Left colon (tissue), 2 donors: ENCODE measurements at places on chromosomes 12 and 14.

DNA sequence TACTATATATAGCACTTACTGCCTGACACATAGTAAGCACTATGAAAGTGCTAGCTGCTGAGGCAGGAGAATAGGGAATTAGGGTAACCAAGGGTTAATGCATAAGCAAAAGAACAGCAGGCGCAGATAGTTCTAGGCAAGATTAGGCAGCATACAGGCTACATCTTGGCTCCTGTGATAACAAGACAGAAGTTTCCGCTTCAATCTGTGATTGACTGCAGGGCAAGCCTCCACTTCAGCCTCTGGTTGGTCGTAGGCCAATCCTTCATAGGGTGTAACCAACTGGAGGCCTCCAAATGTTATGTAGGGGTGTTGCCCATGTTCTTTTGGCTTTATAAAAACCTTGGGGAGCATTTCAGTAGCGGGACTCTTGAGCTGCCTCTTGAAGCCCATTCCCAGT is 46.9 kb downstream of the KLHL28 start:
- no peak for DNase-seq

- DNase-seq: no peak
Observed at GRCh38 chr12:13981990-13982389, 588 bp upstream of the GRIN2B start.

- DNase-seq: no peak
Observed at GRCh38 chr12:19829100-19829853, 390.0 kb downstream of the AEBP2 start.

- DNase-seq: no peak
Observed at GRCh38 chr12:124829008-124829707, 34.5 kb downstream of the SCARB1 start.

DNA sequence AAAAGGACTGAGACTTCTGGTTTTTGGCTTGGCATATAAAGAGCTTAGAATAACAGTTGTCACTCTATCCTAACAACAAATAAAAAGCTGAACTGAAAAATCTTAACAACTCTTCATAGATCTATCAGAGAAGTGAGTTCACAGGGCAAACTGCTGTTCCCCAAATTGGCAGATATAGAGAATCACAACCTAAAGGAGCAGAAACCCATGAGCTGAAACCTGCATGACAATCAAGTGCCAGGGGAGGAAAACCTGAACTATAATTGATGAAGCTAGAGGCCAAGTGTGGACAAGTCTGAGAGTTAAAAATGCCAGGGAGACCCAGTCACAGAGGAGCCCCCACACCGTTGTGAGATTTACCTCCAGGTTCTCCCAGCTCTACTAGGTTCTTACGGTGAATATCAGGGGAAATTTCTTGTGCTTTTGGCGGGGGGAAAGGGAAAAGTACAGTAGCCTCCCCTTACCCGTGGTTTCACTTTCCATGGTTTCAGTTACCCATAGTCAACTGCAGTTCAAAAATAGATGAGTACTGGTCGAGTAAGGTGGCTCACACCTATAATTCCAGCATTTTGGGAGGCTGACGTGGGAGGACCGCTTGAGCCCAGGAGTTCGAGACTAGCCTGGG is 53.9 kb downstream of the ATF7 start:
- no peak for DNase-seq

DNA sequence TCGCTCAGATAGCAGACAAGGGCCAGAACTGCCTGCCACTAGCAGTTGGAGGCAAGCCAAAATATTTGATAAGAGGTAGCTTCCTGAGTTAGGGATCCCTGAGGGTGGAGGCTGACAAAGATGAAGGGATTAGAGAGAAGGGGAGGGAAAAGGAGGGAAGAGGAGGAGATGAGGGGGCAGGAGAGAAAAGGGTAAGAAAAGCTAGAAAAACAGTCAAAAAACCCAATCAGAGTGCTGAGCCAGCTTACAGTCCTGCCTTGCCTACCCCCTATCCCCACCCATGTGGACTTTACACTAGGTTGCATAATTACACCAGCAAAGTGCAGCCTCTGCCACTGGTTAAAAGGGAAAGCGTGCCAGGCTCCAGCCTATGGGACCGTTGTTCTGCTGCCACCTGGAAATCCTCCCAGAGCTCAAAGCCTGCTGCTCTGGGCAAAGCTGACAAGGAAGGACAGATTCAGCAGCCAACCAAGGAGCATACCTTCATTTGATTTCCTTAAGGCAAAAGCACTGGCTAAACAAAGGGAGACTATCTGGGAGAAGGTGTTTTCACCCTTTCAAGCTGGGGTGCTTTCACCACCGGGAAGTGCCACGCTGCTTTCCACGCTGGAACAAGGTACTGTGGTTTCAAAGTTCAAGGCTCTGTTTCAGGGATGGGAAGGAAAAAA is 3.8 kb upstream of the NUMB start:
- peak; percentile 92 for DNase-seq

DNA sequence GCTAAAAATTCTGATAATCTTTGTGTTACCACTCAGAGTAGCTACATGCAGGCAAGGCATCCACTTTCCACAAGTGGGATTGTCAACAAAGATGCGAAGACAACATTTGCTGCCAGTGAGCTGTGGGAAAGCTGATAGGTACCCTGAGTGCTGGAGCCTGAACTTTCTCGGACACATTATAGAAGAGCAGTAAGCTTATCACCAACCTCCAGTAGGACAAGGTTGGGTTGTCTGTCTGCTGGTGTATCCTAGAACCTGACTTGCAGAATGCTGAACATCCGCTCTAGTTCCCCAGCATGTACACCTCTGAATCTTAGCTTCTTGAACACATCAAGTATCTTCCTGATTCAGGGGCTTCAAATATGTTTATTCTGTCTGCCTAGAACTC is 103.8 kb upstream of the PPM1H start:
- no peak for DNase-seq

DNA sequence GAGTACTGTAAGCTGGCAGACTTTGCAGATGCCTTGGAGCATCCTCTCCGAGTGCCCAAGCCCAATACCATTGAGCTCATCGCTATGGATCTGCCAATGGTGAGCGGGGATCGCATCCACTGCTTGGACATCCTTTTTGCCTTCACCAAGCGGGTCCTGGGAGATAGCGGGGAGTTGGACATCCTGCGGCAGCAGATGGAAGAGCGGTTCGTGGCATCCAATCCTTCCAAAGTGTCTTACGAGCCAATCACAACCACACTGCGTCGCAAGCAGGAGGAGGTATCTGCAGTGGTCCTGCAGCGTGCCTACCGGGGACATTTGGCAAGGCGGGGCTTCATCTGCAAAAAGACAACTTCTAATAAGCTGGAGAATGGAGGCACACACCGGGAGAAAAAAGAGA is 41.6 kb downstream of the FIGNL2 start:
- DNase-seq: no peak

DNA sequence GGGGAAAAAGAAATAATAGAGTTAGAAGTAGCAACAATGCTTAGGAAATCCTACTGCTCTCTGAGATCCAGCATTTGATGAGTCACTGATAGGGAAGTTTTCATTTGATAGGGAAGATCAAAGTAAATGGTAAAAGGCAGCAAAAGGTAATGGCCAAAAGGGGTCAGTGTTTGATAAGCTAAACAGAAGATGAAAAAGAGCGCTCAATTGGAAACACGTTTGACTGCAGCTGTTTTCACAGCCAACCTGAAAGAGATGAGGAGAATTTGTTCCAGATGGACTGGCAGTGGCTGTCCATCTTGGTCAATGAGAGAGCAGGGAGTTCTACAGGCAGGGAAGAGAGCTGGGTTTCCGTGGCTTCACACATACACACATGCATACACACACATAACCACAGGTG is 264.2 kb downstream of the TMEM132C start:
- DNase-seq: no peak

- no peak for DNase-seq
Observed at GRCh38 chr12:48980389-48980952, 2.3 kb downstream of the WNT1 start.

DNA sequence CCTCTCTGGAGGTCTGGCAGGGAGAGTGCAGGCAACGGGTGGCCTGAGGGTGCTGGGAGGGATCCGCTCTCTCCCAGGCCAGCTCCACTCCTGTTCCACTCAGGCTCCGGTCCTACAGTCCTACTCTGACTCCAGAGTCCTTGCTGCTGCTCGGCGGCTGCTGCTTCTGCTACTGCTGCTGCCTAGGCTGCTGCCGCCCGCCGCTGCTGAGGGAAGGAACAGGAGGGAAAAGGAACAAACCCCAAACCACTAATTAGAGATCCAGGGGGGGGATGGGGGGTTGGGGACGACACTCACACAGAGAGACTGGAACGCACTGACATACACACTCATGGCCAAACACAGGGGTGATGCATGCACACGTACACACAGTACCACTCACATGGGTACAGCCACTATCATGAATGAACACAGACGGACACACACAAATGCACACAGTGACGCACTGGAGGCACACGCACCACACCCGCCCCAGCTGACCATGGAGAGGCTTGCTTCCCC is at the start of gene SP7:
SP7 (minus strand) TSS at position 174 of the 501 bp plus-strand sequence. CDS start 708 bp downstream, outside the sequence.
- DNase-seq: no peak

DNA sequence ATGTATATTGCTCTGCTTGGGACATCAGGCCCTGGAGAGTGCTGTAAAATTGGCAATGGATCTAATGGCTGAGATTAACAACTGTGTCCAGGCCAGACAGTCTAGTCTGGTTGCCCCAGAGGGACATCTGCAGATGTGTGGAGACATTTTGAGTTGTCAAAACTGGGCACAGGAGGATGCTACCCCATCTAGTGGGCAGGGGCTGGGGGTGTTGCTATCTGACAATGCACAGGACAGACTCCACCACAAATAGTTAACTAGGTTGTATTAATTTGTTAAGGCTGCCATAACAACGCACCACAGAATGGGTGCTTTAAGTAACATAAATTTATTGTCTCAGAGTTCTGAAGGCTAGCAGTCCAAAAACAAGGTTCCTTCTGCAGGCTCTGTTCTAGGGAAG is 302.5 kb upstream of the AMIGO2 start:
- DNase-seq: no peak

DNA sequence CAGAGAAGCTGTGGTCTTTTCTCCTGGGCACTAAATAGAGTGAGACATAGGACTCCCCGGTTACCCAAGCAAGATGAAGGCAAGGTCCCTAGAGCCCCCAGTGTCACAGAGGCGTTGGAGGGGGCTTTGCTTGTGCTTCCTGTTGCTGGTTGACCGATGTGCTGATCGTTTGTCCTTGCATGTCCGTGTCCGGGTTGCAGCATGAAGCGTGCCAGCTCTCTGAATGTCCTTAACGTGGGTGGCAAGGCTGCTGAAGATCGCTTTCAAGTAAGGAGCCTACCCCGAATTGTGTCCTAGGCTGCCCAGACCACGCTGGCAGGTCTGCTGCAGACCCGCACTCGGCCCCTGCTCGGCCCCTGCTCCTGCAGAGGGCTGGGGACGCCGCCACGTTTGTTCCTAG is 23.1 kb downstream of the XRCC3 start:
- no peak for DNase-seq

- DNase-seq: no peak
Observed at GRCh38 chr12:40646911-40647310, 45.3 kb upstream of the CNTN1 start.

- DNase-seq: no peak
Observed at GRCh38 chr14:71243697-71244096, 336.4 kb downstream of the PCNX1 start.

DNA sequence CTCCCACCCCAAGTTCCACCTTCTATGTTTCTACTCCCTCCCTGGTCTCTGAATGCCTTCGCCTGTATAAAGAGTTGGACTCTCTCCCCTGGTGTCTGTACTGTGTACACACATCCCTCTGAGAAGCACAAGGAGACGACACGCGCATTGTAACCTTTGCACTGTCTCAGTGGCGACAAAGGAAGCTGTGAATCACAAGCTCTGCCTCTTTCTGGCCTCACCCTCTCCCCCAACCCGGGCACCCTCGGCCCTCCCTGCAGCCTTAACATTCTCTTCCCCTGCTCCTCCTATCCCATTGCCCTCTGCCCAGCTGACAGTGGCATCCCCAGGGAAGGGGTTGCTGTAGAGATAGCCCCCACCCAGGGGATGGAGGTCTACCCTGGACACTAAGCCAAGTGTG is 2.5 kb upstream of the SMARCD1 start:
- peak; percentile 80 for DNase-seq

DNA sequence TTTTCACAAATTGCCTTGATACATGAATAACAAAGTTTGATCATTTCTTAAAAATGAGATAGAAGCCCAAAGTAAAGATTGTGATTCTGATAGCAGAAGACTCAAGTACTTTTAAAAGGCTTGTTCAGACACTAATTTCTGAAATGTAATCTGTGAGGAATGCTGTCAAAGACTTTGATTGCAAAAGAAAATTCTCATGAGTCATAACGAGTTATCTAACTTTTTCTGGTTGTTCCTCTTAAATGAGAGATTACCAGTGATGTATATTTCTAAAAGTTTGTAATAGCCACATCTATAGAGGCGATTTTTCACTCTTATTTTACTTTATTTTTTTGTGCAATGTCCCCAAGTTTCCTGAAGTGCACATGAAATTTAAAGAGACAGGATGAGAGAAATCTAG is 7.0 kb downstream of the PYGL start:
- DNase-seq: no peak

DNA sequence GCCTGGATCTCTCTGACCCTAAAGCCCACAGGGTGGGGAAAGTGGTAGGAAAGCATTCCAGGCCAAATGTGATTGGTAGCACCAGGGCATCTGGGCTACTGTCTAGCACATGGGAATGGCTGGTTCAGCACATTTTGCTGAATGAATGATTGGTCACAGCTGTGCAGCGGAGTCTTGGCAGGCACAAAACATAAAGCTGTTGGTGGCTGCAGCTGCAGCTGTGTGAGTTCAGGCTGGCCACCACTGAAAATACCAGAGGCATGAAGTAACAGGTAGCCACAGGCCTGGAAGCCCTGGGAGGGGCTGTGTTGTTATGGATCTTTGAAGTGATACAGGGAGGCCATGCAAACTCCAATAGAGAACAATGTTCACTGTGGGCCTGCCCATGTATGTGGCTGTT is 72.7 kb downstream of the MYRFL start:
- DNase-seq: no peak

GRCh38 chr14:35534873-35535482 is 1.0 kb downstream of the INSM2 start:
- peak; percentile 67 for DNase-seq

DNA sequence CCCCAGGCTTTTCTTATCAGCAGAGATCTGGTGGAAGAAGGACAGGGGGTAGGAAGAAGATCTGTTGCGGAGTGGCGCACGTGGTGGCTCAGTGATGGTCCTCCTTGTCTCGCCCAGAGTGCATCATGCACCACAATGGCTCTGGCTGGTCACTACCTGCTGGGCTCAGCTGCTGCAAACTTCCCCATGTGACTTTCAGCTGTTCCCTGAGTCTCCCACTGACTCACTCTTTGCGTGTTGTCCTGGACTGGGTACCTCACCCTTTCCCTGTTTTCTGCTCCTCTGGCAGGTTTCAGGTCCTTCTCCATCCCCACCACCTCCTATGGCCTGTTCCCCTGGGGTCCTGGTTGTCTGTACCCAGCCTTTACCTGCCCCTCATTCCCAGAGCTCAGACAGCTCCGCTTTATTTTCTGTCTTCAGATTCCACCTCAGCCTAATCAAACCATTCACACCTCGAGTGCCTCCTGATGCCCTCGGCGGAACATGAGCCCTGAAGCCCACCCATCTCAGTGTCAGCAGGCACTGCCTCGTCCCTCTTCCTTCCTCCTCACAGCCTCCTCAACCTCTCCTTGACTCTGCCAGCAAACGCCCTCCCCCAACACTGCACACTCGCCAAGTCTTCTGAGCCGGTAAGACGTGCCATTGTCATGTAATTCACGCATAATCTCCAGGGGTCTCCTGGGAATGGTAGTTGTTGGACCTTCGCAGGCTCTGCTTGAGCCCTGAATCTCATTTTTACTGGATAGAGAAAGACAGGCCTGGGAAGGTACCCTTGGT is 1.8 kb downstream of the C1R start:
- DNase-seq: no peak

- no peak for DNase-seq
Observed at GRCh38 chr12:75725521-75726111, 214.2 kb upstream of the KRR1 start.

GRCh38 chr14:57493467-57494181 is at the start of gene CCDC198:
Gene CCDC198 (minus strand): TSS chr14:57493857. CDS start chr14:57493715, 142 bp downstream.
- no peak for DNase-seq
